Naive thymus-derived CD8-positive, alpha-beta T cell (primary cell): ENCODE measurements at places on chromosomes 3 and 15. TPM values are rescaled to one million over a fixed set of nuclear protein-coding genes. Genes with fewer than 3 reads are reported as not detected.

The MAGI1 gene
- polyA plus RNA-seq = not detected

The SMCO1 gene
- polyA plus RNA-seq = not detected

The BCL2A1 gene
- 19.6 TPM for polyA plus RNA-seq

The SLC2A2 gene
- not detected for polyA plus RNA-seq

The RBP2 gene
- polyA plus RNA-seq = not detected

The SGO1 gene
- 0.49 TPM for polyA plus RNA-seq

The RHOV gene
- polyA plus RNA-seq = not detected

The RTP3 gene
- polyA plus RNA-seq = not detected

The MNS1 gene
- polyA plus RNA-seq = not detected

The PIF1 gene
- 0.15 TPM for polyA plus RNA-seq

The MORC1 gene
- not detected for polyA plus RNA-seq

The CNBP gene
- polyA plus RNA-seq = 960 TPM

The CPOX gene
- 3.4 TPM for polyA plus RNA-seq

The GPR149 gene
- polyA plus RNA-seq = not detected
